ENCODE measurements at places on chromosomes 5 and 9. TPM values are rescaled to one million over a fixed set of nuclear protein-coding genes. Genes with fewer than 3 reads are reported as not detected.

DNA sequence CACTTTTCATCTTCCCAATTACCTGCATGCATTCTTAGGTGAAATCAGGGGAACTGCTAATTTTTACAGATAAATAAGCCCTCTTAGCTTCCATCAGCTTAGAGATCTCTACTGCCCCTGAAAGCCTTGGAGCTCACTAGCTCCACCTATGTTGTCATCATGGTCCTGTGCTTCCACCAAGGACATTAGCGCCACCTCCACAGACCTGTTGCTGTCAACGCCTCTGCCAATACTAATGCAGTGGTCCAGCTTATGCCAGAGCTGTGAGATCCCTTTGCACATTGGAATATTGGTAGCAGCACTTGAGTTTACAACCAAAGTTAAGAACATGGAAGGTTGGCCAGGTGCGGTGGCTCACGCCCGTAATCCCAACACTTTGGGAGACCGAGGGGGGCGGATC lies 7.7 kb upstream of the SHISAL2B start:
- H3K4me3 ChIP-seq, result no peak overlapping the region
- no peaks in the 10 kb centered on the region for H3K4me1 ChIP-seq
- H3K27ac ChIP-seq, result no peak overlapping the region
- no peaks in the 10 kb centered on the region for H3K36me3 ChIP-seq
- DNase-seq, result no peak

- peaks cover 28% of the 10 kb centered on the region for H3K4me1 ChIP-seq
- no peaks in the 10 kb centered on the region for H3K27me3 ChIP-seq
- H3K4me3 ChIP-seq, result no peak overlapping the region
- H3K36me3 ChIP-seq, result no peaks in the 10 kb centered on the region
Observed at GRCh38 chr9:19180991-19181390, 49.5 kb upstream of the DENND4C start.

GRCh38 chr9:111154081-111154562 lies 115.9 kb upstream of the LPAR1 start:
- no peaks in the 10 kb centered on the region for H3K27me3 ChIP-seq
- H3K4me3 ChIP-seq, result no peak overlapping the region
- peaks cover 2% of the 10 kb centered on the region for H3K4me1 ChIP-seq
- DNase-seq, result no peak
- no peak overlapping the region for H3K27ac ChIP-seq

GRCh38 chr9:5186416-5187169 lies 1.2 kb upstream of the INSL6 start:
- no peak overlapping the region for H3K27ac ChIP-seq
- H3K36me3 ChIP-seq, result no peaks in the 10 kb centered on the region
- H3K27me3 ChIP-seq, result peaks cover 6% of the 10 kb centered on the region
- no peak overlapping the region for H3K4me3 ChIP-seq
- peaks cover 7% of the 10 kb centered on the region for H3K4me1 ChIP-seq

The AP3B1 gene
- 60.3 TPM for total RNA-seq

DNA sequence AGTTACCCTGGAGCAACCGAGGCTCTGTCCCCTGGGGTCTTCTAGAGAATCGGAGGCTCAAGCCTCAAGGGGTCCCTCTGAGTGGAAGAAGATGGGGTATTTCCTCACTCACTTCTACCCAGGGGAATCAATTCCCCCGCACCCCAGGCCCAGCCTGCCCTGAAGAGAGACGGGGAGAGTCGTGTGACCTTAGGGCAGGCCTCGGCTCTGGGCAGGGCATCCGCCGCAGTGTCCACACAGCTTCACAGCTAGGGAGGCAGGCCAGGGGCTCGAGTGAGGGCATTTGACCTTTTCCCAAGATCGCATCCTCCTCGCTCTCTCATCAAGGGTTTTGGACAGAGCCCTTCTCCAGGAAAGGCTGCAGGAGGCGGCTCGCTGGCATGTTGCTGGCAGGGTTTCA lies 57.9 kb upstream of the CNOT6 start:
- no peak overlapping the region for H3K4me3 ChIP-seq
- no peaks in the 10 kb centered on the region for H3K27me3 ChIP-seq
- peaks cover 2% of the 10 kb centered on the region for H3K36me3 ChIP-seq
- no peak overlapping the region for H3K27ac ChIP-seq
- DNase-seq, result no peak

- H3K27ac ChIP-seq, result no peak overlapping the region
- H3K4me1 ChIP-seq, result peaks cover 7% of the 10 kb centered on the region
- peak; percentile 86 for DNase-seq
- no peak overlapping the region for H3K4me3 ChIP-seq
Observed at GRCh38 chr5:191949-192690, 825 bp downstream of the LRRC14B start.

DNA sequence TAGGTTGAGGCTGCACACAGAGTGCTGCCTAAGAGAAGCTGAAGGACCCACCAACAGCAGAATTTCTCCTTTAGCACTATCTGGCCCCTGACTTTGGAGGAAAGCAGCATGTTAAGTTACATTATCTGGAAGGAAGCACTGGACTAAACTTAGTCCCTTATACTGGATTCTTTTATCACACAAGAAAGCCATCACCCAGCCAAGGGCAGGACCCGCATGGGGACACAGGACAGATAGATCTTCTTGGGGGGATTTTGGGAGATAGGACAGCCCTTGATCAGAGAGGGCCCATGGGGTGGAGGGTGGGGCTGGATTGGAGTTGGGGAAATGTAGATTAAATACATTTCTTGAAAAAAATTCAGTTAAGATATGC lies 14.4 kb downstream of the ANKRD33B start:
- peak overlapping the region; percentile 68 for H3K27ac ChIP-seq
- peaks cover 2% of the 10 kb centered on the region for H3K36me3 ChIP-seq
- peaks cover 31% of the 10 kb centered on the region for H3K4me1 ChIP-seq
- H3K4me3 ChIP-seq, result no peak overlapping the region
- H3K27me3 ChIP-seq, result no peaks in the 10 kb centered on the region

The C1QTNF2 gene
- 0.34 TPM for total RNA-seq

DNA sequence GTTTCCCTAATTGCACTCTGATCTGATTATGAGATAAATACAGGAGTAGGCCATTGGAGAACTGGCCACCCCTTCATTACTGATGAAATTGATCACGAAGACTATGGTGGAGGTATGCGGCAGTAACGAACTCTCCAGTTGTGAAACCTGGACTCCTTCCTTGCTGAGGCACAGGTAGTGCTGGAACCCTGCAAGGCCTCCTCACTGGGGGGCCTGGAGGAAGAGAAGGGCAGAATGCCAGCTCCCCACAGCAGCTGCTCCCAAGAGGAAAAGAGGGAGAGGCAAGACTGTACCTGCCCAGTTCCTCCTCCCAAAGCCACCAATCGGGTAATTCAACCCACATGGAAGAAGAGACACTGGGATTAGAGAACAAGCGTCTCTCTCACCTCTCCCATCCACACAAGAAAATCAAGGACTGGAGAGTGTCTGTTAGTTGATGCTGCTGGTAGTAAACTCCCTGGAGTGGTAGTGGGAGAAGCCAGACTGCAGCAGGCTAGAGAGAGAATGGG lies 19.1 kb upstream of the TRIO start:
- DNase-seq, result no peak
- H3K4me3 ChIP-seq, result no peak overlapping the region
- no peaks in the 10 kb centered on the region for H3K27me3 ChIP-seq
- no peak overlapping the region for H3K27ac ChIP-seq
- no peaks in the 10 kb centered on the region for H3K36me3 ChIP-seq

DNA sequence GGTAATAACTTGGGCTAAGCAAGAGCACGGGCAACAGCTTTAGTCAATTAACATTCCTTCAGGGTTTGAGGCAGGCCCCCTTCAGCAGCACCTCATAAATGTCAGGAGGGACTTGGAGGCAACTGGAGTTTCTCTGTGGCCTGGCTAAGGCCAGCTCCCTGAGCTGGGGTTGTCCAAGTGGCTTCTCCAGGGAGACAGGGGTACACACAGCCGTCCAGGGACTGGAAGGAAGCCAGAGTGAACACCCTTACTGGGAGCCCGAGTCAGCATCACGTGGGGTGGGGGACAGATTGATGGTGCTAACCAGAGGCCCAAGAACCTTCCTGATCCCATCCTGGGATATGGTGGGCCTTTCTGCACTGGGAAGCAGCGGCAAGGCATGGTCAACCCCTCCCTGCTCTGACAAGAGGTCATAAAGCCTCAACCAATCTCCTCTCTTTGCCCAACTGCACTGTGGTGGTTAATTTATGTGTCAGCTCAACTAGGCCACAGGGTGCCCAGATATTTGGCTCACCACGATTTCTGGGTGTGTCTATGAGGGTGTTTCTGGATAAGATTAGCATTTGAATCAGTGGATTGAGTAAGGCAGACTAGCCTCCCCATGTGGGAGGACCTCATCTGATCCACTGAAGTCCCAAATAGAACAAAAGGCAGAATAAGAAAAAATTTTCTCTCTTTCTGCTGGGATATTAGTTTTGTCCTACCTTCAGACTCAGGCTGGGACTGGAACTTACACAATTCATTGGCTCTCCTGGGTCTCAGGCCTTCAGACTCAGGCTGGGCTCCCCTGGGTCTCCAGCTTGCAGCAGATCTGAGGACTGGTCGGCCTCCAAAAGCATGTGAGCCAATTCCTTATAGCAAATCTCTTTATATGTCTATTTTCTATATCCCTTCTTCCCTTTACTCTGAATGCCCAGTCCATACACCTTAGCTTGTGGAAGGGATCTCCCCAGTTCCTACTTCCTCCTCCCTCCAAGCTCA lies 127.2 kb upstream of the LARP1 start:
- no peak overlapping the region for H3K4me3 ChIP-seq
- no peaks in the 10 kb centered on the region for H3K36me3 ChIP-seq
- peaks cover 17% of the 10 kb centered on the region for H3K27me3 ChIP-seq
- H3K27ac ChIP-seq, result no peak overlapping the region
- no peak for DNase-seq

GRCh38 chr9:77099388-77099787 lies 77.9 kb upstream of the VPS13A start:
- no peak overlapping the region for H3K27ac ChIP-seq
- H3K36me3 ChIP-seq, result no peaks in the 10 kb centered on the region
- H3K27me3 ChIP-seq, result peaks cover 38% of the 10 kb centered on the region
- H3K4me1 ChIP-seq, result no peaks in the 10 kb centered on the region
- no peak overlapping the region for H3K4me3 ChIP-seq

DNA sequence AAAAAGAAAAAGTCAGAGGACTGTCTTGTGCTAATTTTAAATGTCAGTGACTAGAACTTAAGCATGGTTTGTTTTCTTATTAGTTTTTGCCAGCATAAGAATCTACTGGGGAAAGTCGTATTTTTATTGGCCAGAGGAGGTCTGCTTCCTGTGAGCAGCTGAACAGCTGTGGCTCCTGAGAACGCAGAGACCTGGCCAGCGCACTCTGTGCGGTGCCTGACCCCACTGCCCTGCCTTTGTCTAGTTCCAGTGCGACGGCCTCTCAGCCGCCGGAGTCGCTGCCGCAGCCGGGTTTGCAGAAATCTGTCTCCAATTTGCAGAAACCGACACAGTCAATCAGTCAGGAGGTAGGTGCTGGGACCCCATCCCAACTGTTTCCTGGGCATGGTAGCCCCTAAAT lies 42.5 kb downstream of the PRRC2B start:
- H3K27me3 ChIP-seq, result no peaks in the 10 kb centered on the region
- peak overlapping the region; percentile 16 for H3K4me3 ChIP-seq
- no peak for DNase-seq

- H3K36me3 ChIP-seq, result no peaks in the 10 kb centered on the region
- no peak overlapping the region for H3K4me3 ChIP-seq
- no peak for DNase-seq
- peaks cover under 1% of the 10 kb centered on the region for H3K27me3 ChIP-seq
- peaks cover 19% of the 10 kb centered on the region for H3K4me1 ChIP-seq
Observed at GRCh38 chr5:73151766-73152410, 21.1 kb upstream of the TMEM174 start.

DNA sequence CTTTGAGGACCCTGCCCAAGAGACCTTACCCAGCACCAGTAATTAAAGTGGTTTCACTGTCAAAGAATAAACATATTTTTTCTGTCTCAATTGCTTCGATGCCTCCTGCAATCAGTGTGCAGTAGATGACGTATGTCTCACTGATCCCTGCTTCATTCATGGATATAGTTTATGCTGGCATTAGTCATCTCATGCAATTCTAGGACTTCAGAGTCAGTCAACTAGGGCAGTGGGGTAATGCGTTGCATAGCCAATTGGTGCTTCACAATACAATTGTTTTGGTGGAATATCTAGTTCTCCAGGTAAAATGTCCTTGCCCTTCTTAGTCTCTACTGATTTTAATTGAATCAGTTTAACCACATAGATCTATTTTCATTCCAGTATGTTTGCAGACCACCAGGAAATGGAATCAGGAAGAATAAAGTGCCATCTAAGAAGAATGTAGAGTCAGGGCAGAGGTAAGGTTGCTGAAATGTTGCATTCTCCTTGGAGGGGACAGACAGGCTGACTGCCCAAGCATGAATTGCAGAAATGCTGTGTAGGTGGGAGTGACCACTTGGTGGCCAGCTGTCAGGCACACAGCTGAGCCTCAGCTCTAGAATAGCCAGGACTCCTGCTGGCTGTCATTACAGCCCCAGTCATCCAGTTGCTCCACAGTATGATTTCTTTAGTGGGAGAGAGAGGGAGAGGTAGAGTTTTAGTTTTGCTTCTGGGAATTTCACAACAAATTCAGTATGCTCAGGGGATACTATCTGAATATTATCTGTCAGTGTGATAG lies 73.5 kb upstream of the MEGF10 start:
- H3K4me3 ChIP-seq, result no peak overlapping the region
- no peak for DNase-seq
- no peak overlapping the region for H3K27ac ChIP-seq
- no peaks in the 10 kb centered on the region for H3K27me3 ChIP-seq
- H3K4me1 ChIP-seq, result no peaks in the 10 kb centered on the region
- H3K36me3 ChIP-seq, result no peaks in the 10 kb centered on the region

- H3K27ac ChIP-seq, result peak overlapping the region; percentile 3
- H3K36me3 ChIP-seq, result peaks cover 2% of the 10 kb centered on the region
- DNase-seq, result no peak
Observed at GRCh38 chr5:181173420-181174342, 26.3 kb downstream of the OR2V2 start.

The DMRT3 gene
- total RNA-seq, result not detected

The MEGF9 gene
- total RNA-seq, result 20.6 TPM

DNA sequence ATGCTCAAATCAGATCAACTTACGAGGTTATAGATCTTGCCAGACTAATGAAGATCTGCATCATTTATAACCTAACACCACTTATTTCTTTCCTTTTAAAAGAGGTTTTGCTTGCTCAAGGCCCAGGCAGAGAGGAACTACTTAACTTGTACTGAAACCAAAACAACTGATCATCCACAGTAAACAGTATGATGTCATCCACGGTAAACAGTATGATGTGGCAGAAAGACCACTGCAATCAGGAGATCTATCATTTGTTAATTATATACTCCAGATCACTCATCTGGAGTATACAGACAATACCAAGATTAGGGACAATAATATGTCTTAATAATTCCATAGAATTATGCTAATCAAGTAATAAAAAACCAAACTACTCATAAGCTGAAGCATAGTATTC lies 116.8 kb downstream of the ADAMTS6 start:
- no peak overlapping the region for H3K4me3 ChIP-seq
- no peak for DNase-seq
- H3K27me3 ChIP-seq, result no peaks in the 10 kb centered on the region
- H3K27ac ChIP-seq, result no peak overlapping the region
